ENCODE measurements at places on chromosomes 12 and 14.
A peak's percentile ranks its signal among the peaks of the same experiment; 100 is the strongest.

DNA sequence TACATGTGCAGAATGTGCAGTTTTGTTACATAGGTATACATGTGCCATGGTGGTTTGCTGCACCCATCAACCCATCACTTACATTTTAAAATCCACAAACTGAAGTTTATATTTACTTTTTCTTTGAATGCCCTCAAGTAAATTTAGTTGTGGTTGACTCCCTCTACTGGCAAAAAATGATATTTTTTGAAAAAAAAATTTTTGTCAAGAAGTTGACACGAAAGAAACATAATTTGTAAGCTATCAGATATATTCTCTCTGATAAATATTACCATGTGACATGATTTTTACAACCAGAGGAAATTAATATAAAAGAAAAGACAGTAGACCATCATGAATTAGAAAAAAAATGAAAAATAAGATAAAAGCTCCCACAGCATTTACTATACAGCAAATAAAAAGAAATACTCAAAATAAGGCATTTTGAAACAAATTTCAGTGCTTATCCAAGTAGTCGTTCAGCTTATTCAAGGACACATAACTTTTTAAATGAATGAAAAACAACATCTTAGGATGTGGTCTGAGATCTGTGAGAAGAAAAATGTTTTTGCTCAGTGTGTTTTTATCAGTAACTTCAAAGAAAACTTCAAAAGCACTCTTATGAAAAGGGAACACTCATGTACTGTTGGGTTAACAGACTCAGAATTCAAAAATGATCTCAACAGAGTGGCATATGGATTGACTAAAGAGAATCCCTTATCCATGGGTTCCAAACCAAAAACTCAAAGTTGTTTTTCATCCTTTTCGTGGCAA, 30.0 kb upstream of the GRIP1 start:
- DNase-seq: no peak

- DNase-seq: no peak
Observed at GRCh38 chr12:5395443-5396271, 36.3 kb upstream of the NTF3 start.

DNA sequence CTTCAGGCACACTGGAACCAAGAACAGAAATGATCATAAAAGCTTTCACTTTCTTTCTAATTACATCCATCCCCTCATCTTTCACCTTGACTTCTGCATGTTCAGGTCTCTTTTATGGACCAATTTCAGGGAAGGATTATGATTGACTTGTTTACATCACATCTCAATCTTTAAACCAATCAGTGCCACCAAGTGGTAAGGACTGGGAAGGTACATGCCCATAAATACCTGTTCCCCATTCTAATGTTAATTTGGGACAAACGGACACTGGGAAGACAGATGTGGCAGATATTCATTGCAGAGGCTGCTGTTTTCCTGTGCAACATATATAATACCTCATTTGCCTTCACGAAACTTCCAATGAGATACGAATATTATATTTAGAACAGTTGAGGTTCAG, 978.1 kb downstream of the GALC start:
- DNase-seq: no peak

DNA sequence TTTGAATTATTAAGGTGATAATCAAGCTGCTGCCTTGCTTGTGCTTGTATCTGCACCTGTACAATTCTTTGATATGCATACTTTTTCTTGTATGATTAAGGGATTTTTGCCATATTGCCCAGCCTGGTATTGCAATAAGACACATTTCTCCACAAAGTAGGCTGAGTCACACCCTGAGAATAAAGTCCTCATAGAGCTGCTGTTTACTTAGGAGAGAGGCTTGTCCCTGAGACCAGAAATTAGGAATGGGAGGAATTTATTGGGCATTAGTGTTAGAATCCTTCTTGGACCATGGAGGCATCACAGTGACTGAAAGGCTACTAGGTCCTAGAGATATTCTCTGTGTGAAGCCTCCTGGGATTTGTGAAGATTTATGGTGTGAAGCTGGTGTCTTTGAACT, 506.8 kb upstream of the FBXO33 start:
- DNase-seq: no peak

- DNase-seq: peak; percentile 99
Observed at GRCh38 chr12:127270193-127270592, 996.8 kb upstream of the TMEM132C start.

DNA sequence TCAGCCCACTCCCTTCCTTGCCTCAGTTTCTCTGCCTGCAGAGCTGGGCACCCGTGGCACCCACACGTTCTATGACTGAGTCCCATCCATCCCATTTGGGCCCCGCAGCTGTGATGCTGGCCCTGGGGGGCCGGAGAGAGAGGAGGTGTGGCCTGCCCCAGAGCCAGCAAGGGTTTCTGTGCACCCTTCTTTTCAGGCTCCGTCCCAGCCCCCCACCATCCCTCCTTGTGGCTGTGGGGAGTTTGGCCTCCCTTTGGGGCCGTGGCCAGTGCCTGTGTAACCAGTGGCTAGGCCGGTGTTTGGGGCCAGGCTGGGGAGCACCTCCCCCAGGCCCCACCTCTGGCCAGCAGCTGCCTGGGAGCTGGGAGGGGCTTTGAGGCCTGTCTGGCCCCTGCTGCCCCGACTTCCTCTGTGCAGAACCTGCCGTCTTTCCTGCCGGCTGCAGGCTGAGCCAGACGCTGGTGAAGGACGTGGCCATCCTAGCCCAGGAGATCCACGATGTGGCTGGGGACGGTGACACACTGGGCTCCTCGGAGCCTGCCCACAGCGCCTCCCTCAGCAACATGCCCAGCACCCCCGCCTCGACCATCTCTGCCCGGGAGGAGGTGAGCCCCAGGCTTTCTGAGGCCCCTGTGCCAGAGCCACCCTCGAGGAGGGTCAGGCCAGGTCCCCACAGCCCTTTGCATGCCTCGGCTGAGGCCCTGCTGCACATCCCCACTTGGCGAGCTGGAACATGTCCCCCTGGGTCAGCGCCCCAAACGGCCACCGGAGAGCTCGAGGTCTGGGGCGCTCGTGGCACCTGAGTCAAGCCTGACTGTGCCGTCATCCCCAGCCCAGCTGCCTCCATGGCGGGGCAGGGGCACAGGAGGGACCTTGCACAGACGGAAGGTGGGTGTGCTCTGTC, 27.7 kb downstream of the CEP170B start:
- DNase-seq: no peak

DNA sequence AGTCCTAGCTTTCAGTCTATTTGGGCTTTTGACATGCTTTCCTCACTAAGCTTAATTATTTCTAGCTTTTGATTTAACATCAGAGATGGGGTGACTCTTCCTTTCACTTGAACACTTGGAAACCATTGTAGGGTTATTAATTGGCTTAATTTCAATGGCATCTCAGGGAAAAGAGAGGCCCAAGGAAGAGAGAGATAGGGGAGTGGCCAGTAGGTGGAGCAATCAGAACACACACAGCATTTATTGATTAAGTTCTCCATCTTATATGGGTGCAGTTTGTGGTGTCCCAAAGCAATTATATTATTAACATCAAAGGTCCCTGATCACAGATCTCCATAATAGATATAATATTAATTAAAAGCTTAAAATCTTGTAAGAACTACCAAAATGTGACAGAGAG, 1466.1 kb upstream of the SEL1L start:
- DNase-seq: no peak

- no peak for DNase-seq
Observed at GRCh38 chr14:68514608-68515194, 278.2 kb downstream of the ZFP36L1 start.

- no peak for DNase-seq
Observed at GRCh38 chr12:109752117-109753053, 38.8 kb downstream of the FAM222A start.

DNA sequence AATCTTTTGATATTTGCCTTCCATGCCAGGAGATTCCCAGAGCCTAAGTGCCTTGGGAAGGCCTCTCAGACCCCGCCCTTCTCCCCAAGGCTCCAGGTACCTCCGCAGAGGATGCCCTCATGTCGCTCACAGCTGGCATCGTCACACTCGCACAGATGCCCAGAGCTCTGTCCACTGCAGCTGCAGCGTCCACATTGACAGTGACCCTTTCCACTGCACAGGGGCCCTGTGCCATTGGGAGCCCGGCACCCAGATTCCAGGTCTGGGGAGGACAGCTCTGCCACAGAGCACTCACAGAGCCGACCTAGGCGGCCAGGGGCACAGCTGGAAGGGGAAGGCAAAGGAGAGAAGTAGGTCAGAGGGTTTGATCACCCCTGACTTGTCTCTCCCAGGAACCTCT, 12.3 kb upstream of the CSAD start:
- DNase-seq: no peak
